Hematopoietic multipotent progenitor cell treated with erythropoietin and hydrocortisone succinate and interleukin-3 and kit ligand, for 8 days (in vitro differentiated cells): ENCODE measurements at places on chromosomes 7 and 10.

GRCh38 chr7:71470830-71471229, 338.9 kb downstream of the GALNT17 start:
- DNase-seq: no peak

DNA sequence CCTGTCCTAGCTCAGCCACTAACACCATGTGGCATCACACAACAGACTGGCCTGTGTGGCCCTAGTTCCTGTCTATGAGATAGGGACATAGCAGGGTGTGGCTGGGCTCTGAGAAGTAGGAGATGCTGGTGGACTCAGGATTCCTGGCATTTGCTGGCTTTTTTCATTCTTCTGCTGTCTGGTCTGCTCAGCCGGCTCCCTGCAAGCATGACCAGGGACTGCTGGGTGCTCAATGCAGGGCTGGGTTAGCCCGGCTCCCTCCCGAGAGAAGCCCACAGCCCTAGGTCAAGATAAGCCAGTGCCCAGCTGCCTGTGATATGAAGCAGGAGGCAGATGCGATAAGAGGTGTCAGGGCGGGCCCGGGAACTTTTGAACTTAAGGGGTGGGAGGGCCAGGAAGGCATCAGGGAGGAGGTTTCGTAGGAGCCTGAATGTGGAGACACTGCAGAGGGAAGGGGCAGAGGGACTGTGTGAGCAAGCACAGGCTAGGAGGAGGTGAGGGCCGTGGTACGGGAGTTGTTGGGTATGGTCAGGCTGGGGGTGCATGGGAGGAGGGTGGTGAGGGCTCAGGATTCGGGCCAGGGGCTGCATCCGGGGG, 3.5 kb downstream of the AQP1 start:
- DNase-seq: peak; percentile 95

- peak; percentile 38 for DNase-seq
These were observed 80.7 kb downstream of the GCC1 start for GRCh38 chr7:127504715-127505114.

- DNase-seq: no peak
These were observed 275.9 kb downstream of the MAD1L1 start for GRCh38 chr7:1956611-1957470.

- DNase-seq: no peak
These were observed 6.7 kb downstream of the COL1A2 start for GRCh38 chr7:94401428-94401814.

DNA sequence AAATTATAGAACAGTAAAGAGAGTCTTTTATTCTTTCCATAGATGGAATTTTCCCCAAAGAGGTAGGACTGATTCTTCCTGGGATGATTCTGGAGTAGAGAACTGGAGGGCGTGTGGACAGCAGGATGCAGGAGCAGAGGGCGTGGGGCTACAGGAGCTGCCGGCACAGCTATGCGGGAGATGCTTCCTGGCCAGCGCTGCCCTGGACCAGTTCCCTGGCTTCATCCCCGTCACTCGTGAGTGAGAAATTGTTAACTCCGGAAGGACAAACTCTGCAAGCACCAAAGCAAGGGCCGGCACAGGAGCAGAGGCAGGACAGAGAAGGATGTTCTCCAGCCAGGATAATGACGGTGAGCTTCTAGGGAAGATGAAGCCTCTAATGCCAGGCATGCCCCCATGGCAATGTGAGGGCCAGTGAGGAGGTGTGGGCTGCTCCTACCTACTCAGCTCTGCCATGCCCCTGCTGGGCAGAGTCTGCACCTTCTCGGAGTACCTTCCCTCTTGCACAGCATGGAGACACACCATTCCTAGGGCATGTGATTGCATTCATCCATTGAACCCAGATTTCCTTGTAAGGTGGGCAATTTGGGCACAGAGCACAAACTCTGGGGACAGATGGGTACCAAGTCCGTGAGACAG, 760.9 kb upstream of the IGFBP3 start:
- DNase-seq: no peak

GRCh38 chr10:58621379-58622077, 108.9 kb downstream of the BICC1 start:
- no peak for DNase-seq

DNA sequence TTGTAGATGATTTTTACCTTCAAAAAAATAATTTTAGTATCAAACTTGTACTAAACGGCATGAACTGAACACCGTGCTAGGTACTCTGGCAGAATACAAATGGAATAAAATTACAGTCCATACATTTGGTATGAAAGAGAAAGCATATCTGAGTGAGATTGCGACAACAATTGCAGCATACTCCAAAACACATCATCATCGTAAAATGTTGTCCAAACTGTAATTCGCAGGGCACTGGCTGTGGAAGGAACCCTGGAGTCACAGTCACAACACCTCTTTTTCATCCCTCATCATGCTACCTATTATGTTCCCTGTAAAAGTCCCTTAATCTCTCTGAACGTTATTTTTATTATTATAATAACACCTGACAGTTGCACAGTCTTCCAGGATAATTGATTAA, 13.5 kb downstream of the CREM start:
- no peak for DNase-seq

DNA sequence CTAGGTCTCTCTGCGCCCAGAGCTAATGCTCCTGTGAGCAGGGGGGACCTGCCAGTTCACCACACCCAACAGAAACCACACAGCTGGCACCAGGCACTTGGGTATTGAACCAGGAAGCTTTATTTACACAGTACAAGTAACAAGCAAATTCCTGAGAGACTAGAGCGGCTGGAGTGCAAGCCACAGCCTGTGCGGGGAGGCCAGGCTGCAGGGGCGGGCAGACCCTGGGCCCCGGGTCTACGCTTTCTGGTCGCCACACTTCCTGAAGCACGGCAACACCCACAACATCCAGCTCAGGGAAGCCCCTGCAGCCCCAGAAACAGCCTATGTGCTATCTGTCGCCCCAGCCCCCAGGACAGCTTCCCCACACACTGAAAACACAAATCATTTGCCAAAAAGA, 125.0 kb downstream of the FAM53B start:
- DNase-seq: peak; percentile 65

DNA sequence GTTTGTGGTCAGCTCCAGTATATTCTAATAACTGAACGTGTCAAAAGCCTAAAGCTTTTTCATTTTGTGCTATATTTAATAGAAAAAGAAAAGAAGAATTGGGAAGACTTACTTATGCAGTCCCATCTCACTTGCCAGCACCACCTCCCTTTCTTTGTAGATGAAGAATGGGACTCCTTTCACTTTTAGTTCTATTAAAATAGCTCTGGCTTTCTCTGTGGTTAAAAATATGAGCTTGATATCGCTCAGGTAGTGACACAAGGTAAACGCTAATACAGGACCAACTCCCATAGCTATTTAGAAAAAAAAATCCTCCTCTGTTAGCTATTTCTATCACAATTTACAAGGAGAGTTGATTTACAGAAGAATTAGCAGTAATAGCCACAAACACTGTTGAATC, 176.8 kb downstream of the PDE1C start:
- no peak for DNase-seq
